ENCODE measurements at places on chromosomes 5 and 9. TPM values are rescaled to one million over a fixed set of nuclear protein-coding genes. Genes with fewer than 3 reads are reported as not detected.

The C5orf52 gene
- total RNA-seq: not detected

- no peak for DNase-seq
Observed at GRCh38 chr5:102090770-102091169, 205.3 kb downstream of the SLCO4C1 start.

The CER1 gene
- total RNA-seq: not detected

GRCh38 chr9:69861011-69861410, 40.4 kb downstream of the CFAP95 start:
- no peak for DNase-seq

GRCh38 chr9:91783876-91784672, 166.0 kb downstream of the ROR2 start:
- DNase-seq: no peak

GRCh38 chr5:169886033-169886432, 94.3 kb downstream of the INSYN2B start:
- DNase-seq: no peak

DNA sequence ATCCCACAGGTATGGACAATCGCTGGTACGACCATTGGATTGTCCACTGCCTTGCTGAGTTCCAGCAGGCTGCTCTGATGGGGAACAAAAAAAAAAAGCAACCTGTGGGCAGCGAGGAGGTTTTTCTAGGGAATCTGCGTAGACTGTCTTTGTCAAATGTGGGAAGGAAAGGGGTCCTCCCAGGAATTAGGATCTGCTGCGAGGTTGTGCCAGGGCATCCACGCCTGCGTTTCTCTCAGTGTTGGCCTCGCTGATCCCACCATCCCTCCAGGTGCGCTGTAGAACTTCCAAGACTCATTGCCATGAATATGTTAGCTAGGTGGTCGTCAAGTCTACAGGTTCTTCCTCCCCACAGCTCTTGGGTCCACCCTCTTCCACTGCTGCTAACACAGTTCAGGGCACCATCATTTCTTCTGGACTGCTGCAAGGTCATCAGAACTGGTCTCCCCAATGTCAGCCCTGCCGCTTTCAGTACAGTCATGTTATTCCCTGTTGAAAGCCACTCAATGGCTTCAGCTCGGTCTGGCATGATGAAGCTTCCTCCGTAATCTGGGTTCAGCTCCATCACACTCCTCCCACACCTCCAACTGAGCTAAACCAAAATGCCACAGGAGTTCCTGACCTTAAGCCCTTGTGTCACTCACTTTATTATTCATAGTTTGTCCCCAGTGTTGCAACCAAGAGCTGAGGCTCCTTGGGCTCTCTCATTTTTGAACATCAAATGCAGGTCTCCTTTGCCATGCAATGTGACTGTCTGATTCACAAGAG, 79.5 kb upstream of the DMRT1 start:
- DNase-seq: no peak

DNA sequence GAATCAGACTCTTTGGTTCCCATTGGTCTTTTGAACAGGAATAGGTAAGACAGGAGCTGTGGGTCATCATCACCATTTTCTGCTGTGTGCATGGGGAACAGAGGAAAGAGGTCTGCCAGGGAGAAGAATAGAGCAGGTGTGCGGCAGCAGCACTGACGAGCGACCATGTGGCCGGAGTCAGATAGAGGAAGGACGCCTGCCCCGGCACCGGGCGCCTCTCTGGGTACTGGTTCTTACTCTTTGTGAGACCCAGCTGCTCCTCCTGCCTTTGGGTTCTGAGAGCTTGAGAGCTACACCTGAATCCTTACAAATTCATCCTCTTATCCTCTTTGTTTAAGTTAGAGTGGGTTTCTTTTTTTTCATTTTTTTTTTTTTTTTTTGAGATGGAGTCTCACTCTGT, 90.8 kb downstream of the NDFIP1 start:
- DNase-seq: no peak

DNA sequence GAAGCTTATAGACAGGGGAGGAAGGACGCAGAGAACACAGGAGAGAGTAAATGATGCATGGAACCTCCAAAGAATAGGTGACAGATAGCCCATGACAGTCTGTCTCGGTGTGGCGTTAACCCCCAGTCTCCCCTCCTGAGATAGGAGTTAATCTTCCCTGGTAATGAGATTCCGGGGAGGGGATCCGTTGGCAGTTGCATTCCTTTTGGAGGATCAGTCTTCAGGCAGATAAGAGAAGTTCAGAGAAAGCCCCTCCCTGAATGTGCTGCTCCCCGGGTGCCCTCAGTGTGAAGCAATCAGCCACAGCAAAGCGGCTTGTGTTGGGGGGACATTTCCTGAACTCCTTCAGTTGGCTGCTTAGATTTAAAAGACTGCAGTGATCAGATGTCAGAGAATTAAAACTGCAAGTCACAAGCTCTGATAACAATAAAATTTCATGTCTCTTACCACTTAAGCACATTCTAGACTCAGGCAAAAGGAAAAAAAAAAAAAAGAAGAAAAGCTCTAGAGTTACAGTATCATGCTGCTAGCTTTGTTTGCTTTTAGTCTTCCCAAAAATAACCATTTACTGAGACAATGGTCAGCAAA, 121.1 kb downstream of the EGFLAM start:
- no peak for DNase-seq

DNA sequence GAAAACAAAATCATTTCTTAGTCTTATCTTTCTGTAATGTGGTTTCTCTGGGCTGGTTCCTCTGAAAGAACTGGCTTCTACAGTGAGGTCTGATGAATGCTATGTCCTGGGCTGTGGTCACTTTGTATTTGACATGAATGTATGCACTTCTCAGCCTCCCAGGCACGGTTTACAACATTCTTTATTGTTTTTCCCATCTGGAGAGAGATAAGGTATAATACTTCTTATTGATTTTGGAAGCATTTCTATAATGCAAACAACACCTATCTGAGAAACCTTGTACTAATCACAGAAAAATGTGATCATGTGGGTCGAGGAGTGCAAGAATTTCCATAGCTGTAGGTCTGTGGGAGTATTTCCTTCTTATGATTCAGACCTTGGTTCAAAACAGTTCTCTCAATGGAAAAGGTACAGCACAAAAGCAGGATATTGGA, 46.9 kb downstream of the ACTBL2 start:
- no peak for DNase-seq

The NSG2 gene
- total RNA-seq: 164 TPM

DNA sequence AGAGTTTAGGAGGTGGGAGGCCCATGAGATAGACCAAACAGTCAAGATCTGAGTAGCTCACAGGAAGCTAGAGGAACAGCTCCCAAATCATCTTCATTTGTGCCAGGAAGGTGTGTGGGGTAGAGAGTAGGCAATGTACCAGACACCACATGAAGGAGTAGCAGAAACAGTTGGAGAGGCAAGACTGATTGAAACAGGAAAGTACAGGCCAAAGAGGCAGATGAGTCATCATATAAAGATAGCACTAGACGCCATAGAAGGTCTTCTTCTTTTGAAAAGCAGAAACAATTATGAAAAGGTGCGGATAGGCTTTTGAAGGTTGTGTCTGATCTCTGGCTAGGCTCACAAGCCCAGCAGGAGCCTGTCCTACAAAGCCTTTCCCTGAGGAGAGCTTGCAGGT, 62.7 kb upstream of the PALM2AKAP2 start:
- no peak for DNase-seq

The FAM153A gene
- 93.0 TPM for total RNA-seq

GRCh38 chr5:132296412-132297016, 2.3 kb downstream of the SLC22A4 start:
- no peak for DNase-seq

The PCDHGA11 gene
- 7.7 TPM for total RNA-seq

Measured in dorsolateral prefrontal cortex (tissue), 122 donors.